GM04504 (cell line): ENCODE measurements at places on chromosomes 13 and 19.

DNA sequence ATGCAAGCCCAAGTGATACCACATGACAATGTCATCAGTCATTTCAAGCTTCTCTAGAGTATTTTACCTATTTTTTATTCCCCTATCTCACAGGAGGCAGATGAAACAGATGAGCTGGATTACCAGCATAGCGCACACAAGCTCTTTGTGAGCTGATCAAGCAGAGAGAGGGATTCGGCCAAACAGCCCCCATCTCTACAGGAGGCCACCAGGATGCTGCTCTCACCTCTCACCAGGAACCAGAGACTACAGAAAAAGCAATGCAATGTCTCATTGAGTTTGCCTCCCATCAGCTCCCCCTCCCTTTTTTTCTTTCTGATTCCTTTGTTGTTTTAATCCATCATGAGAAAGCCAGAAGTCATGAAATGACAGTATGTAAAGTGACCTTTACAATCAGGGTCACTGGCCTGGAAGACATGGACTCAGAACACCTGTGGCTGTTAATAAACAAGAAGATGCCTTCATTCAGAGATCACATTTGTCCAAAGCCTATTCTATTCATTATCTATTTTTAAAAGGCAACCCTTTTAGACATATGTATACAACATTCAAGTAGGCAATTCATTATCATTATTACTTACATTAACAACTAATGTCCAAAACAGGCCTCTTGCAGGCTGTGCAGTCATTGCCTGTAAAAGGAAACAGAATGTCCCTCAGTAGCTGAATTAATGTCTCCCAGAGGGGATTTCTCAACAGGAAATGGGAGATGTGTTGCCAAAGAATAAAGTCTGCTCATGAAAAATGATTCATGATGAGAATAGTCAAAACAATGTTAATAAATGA, 656.6 kb downstream of the TBC1D4 start:
- peak; percentile 80 for DNase-seq

DNA sequence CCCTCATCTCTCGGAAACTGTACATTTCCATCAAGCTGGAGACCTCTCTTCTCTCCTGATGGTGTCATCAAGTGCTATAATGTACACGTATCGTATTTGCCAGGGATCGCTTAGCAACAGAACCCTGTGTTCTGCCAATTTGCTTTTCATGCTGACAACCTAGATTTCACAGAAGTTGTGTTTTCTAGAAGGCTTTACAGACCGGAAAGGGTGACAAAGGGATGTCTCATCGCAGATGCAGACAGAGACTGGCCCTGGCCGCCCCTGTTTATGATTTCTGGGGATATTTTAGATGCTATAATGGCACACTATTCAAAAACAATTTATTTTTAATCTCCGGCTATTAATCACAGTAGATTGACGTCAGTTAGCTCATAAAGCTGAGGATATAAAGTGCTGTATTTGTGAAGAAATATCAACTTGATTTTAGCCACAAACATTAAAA, 291.4 kb downstream of the IRS2 start:
- peak; percentile 46 for DNase-seq

DNA sequence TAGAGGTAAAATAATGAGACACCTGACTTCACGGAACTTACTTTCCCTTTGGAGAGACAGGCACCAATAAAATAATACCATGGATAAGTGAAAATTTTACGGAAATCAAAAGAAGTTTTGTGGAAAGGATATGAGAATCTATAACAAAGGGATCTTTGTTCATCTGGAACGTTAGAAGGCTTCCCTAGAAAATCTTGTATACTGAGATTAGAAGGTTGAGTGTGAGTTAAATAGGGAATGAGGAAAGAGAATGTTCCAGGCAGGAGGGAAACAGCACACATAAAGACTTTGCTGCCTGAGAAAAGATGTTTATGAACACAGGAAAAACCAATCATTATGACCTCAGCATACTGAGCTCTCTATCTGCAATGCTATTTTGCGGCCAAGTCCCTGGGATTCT, 19.6 kb upstream of the RAP2A start:
- DNase-seq: no peak

DNA sequence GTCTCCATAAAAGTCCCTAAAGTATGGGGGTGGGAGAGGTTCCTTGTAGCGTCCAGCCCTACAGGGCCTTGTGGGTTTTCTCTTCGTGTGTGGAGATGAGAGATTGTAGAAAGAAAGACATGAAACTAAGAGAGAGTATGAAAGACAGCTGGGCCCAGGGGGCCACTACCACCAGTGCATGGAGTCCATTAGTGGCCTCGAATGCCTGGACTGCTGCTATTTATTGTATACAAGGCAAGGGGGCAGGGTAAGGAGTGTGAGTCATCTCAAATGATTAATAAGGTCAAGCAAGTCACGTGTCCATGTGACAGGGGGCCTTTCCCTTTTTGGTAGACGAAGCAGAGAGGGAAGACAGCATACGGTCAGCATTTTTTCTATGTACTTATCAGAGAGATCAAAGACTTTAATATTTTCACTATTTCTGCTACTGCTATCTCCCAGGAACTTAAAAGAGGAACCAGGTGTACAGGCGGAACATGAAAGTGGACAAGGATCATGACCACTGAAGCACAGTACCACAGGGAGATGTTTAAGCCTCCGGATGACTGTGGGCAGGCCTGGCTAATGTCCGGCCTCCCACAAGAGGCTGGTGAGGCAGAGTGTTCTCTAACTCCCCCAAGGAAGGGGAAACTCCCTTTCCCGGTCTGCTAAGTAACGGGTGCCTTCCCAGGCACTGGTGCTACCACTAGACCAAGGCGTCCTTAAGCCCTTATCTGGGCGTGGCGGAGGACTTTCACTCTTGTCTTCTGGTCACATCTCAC, 25.5 kb downstream of the FGF21 start:
- no peak for DNase-seq

GRCh38 chr13:113216254-113217048, 7.0 kb downstream of the CUL4A start:
- peak; percentile 50 for DNase-seq

GRCh38 chr19:42441049-42441445, 1.7 kb downstream of the CXCL17 start:
- no peak for DNase-seq

DNA sequence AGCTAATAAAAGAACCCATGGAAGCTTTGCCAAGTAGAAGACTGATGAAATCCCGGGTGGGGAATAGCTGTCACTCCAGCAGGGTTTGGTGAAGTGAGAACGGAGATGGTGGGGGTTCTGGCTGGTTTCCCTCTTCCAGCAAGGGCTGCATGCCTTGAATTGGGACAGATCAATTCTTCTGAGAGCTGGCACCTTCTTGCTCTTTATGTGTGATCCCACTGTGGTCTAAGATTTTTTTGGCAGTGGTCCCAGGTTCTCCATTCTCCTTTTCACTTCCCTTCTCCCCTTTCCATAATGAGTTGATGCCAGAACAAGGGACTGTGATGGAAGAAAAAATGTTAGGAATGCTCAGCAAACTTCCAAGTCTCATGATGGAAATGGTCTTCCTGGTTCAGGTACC, 50.0 kb downstream of the TNFSF11 start:
- no peak for DNase-seq

- DNase-seq: peak; percentile 68
These were observed 28.0 kb downstream of the RXFP2 start for GRCh38 chr13:31767175-31767900.

DNA sequence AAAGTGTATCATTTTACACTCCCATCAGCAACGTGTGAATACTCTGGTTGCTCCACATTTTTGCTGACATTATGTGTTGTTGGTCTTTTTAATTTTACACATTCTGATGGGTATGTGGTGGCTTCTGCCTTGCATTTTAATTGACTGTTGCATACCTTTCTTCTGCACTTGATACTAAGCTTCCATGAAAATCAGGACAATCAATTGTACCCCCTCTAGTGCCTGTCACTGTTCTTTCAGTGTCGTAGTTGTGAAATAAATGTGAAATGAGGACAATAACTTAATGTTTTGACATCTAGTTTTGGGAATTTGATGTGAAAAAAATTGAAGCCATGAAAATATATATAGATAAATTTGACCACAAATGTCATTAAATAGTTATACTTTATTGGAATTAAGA, 6.7 kb downstream of the IFT88 start:
- no peak for DNase-seq

DNA sequence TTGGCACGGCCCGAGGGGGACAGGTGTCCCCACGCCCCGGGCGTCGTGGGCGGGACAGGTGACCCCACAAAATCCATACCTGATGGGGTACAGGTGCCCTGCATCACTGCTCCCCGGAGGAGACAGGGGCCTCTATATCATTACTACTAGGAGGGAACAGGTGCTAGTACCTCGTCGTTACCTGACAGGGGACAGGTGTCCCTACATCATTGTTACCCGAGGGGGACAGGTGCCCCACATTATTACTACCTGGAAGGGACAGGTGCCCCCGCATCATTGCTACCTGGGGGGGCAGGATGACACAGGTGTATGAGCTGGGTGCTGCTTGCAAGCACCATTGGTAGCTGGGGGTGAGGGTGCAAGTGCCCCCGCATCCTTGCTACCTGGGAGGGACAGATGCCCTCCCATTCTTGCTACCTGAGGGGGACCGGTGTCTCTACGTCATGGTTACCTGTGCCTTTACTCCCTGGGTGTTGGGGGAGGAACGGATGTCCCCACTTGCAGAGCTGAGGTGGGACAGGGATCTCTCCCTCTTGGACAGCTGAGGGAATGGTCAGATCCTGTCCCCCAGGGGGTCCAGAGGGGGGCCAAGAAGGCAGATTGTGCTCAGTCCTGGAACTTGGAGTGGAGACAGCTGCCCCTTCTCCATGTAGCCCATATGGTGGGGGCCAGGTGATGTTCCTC, 620 bp downstream of the CRTC1 start:
- no peak for DNase-seq

DNA sequence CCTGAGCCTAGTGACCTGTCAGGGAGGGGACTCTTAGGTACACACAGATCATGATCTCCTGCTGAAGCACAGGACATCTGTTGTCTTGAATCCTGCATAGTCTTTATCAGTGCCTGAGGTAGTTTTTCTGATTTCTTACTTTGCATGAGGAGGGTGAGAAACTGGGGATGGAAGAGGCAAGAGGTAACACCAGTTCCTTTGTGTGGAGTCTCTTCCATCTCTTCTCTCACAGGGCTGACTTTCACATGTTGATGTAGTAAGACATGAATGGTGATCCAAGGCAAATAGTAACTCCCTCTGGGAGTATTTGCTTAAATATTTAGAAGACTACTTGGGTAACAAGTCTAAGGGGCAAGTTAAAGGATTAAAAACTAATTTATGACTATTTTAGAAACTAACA, 9.5 kb downstream of the NBEA start:
- DNase-seq: no peak

DNA sequence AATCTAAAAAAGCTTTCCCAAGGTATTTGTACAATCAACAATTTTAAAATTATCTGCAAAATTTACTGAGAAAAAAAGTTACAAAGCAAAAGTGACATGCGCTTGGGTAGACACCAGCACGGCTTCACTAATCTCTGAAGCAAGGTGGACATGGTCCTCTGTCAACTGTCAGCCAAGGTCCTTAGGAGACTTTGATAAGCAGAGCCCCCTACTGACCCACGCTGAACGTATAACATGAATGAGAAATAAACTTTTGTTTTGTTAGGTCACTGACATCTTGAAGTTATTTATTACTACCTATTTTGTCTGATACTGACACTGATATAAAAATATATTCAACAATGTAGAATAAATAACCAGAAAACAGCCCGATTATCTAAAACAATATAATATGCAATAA, 100.7 kb upstream of the OBI1 start:
- no peak for DNase-seq

DNA sequence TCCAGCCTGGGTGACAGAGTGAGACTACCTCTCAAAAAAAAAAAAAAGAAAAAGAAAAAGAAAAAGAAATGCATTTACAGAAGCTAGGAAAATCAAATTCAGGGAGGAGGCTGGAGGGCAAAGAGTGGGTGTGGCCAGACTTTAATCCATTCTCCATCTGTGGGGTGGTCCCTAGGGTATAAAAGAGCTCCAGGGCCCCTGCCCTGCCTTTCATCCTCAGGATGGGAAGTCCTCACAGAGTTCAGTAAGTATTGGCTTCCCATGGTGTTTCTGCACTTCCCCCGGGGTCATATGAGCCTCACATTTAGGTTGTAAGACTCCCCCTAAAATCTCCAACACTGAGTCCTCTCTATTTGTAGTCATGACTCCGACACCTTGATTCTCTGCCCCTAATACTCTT, 33.0 kb downstream of the DPRX start:
- DNase-seq: no peak

- no peak for DNase-seq
These were observed 76.9 kb downstream of the COL4A1 start for GRCh38 chr13:110229905-110230563.

- DNase-seq: no peak
These were observed 76.6 kb downstream of the DGKH start for GRCh38 chr13:42125046-42125445.

DNA sequence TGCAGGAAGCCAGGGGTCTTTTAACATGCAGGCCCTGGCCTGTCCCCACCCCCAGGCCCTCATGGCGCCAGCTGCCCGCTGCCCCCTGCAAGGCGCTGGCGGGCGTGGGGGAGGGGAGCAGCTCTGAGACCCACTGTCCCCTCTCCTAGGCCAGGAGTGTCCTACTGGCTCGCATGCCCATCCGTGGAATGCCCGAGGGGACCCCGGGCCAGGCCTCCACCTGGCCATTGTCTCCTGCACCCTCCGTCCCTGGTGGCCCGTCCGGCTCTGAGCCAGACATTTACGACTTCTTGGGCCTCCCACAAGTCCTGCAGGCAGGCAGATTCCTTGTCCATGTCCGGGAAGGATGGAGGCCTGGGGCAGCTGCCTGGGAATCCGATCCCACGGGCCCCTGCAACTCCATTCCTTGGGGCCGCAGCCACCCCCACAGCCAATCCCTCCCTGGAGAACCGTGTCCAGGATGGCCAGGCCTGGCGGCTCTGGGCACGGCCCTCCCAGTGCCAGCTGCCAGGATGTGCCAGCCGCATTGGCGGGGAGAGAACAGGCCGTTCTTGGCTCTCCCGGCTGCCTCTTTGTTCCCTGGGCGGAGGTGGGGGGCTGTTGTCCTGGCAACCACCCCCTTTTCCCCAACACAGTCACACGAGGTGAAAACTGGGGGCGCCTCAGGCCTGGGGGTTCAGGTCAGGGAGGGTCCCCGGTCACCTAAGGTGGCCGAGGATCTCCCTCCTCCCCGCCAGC, 10.5 kb upstream of the PLIN3 start:
- no peak for DNase-seq

GRCh38 chr19:29501816-29502580, 23.8 kb upstream of the VSTM2B start:
- no peak for DNase-seq

- DNase-seq: no peak
These were observed 4.9 kb upstream of the PALM start for GRCh38 chr19:703651-704446.

- no peak for DNase-seq
These were observed 33.6 kb upstream of the NANOS3 start for GRCh38 chr19:13843104-13843921.

- DNase-seq: peak; percentile 90
These were observed 11.0 kb upstream of the CA11 start for GRCh38 chr19:48656840-48657474.

- no peak for DNase-seq
These were observed 7.4 kb downstream of the GPC6 start for GRCh38 chr13:93233997-93234416.

- DNase-seq: no peak
These were observed 18.9 kb downstream of the SPINT2 start for GRCh38 chr19:38283271-38283670.
